ENCODE measurements at places on chromosomes 5 and 9.

DNA sequence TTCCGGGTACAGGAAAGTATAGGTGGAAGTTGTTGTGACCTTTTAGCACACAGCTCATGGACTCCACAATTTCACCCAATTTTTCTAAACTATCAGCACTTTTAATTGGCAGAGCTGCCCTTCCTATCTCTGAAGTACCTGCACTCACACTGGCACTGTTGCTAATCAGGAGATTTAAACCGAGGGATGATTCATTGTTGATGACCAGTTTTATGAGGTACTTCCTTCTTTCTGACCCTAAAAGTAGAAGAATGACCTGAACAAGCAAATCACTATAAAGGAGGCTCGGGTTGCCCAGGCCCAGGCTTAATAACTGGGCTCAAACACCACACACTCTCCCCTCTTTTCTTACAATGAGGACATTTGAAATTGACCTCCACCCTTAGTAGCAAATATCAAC lies 105.9 kb downstream of the KCNN2 start:
- DNase-seq: no peak
- H3K4me3 ChIP-seq: no peak overlapping the region
- no peak overlapping the region for H3K27ac ChIP-seq
- H3K4me1 ChIP-seq: no peaks in the 10 kb centered on the region
- no peaks in the 10 kb centered on the region for H3K36me3 ChIP-seq

GRCh38 chr5:175887463-175887862 lies 16.1 kb downstream of the CPLX2 start:
- no peaks in the 10 kb centered on the region for H3K36me3 ChIP-seq
- H3K27ac ChIP-seq: no peak overlapping the region
- peaks cover 12% of the 10 kb centered on the region for H3K27me3 ChIP-seq
- DNase-seq: no peak

- no peaks in the 10 kb centered on the region for H3K4me1 ChIP-seq
- H3K27me3 ChIP-seq: peaks cover 16% of the 10 kb centered on the region
- no peaks in the 10 kb centered on the region for H3K36me3 ChIP-seq
- H3K27ac ChIP-seq: no peak overlapping the region
- DNase-seq: no peak
Measured at GRCh38 chr5:8396756-8397155, 527.8 kb downstream of the MTRR start.

DNA sequence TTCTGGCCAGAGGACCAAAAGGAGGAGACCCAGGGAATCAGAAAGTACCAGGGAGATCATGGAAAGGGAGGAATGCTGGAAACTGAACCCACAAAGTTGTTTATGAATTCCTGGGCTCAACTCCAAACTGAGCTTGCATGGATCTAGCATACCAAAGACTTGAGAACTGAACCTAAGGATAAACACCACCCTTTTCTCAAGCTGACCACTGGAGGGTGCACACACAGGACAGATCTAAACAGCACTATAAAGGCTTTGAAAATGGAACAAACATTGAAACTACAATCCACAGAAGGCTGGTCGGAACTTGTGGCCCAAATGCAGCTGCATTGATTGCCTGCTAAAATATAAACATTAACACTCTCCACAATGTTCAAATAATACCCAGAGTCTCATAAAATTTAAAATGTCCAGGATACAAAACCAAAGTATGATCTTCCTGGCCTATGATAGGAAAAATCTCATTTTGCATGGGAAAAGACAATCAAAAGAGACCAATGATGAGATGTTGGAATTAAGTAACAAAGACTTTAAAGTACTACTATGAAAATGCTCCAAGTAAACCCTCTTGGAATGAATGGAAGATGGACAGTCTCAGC lies 15.6 kb upstream of the IRF1 start:
- H3K4me3 ChIP-seq: no peak overlapping the region
- peak; percentile 78 for DNase-seq
- H3K36me3 ChIP-seq: no peaks in the 10 kb centered on the region
- peaks cover 23% of the 10 kb centered on the region for H3K4me1 ChIP-seq
- H3K27ac ChIP-seq: no peak overlapping the region

- H3K27ac ChIP-seq: no peak overlapping the region
- peaks cover 27% of the 10 kb centered on the region for H3K4me1 ChIP-seq
- no peaks in the 10 kb centered on the region for H3K27me3 ChIP-seq
- DNase-seq: peak; percentile 76
Measured at GRCh38 chr9:128555180-128555721, 2.9 kb downstream of the SPTAN1 start.

DNA sequence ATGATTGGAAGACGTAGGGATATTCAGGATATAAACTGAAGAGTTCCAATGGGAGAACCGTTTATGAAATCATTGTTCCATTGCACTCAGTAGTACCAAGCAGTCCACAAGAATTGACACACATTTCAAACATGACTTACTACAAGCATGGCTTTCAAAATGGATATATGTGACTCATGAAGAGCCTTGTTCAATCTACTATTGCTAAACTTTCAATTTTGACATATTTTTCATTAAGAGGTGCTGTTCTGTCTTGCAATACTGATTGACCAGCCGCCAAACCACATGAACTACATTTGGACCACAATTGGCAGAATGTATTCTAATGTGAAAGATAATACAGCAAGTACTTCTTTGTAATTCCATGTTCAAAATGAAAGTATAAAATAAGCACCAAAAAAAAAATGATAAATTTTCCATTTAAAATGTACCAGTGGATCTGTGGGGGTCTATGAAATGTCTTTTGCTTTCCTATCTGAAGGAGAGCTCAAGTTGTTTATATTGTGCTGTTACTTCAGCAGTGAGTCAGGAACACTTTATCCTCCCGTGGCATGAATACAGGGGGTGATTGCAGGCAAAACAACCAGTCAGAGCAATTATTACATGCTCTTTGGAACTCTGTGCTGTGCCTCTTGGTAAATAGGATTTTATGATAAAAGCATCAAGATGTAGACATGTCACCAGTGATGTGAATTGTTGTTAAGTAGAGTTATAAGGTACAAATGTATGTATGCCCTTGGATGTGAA lies 366.0 kb downstream of the ARRDC3 start:
- DNase-seq: peak; percentile 87
- H3K4me1 ChIP-seq: peaks cover 26% of the 10 kb centered on the region
- peak overlapping the region; percentile 55 for H3K27ac ChIP-seq
- H3K4me3 ChIP-seq: peak overlapping the region; percentile 59

DNA sequence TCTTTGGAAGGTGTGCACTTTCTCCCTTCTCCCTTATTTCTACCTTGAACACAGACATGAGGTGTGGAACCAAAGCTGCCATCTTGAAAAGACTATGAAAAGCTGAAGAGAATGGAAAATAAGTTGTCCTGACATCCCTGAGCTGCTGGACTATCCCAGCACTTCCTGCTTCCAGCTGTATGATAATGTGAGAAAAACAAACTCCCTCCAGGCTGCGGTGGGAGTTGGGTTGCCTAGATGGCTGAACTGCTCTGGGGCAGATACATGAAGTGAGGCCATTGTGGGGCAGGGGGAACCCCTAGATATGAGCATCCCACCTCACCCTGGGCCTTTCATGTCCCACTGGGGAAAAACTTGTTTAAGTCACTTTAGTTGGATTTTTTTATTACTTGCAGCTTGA lies 82.4 kb downstream of the BOD1 start:
- H3K27me3 ChIP-seq: no peaks in the 10 kb centered on the region
- no peak overlapping the region for H3K4me3 ChIP-seq
- peaks cover 11% of the 10 kb centered on the region for H3K4me1 ChIP-seq
- no peak overlapping the region for H3K27ac ChIP-seq
- no peak for DNase-seq

DNA sequence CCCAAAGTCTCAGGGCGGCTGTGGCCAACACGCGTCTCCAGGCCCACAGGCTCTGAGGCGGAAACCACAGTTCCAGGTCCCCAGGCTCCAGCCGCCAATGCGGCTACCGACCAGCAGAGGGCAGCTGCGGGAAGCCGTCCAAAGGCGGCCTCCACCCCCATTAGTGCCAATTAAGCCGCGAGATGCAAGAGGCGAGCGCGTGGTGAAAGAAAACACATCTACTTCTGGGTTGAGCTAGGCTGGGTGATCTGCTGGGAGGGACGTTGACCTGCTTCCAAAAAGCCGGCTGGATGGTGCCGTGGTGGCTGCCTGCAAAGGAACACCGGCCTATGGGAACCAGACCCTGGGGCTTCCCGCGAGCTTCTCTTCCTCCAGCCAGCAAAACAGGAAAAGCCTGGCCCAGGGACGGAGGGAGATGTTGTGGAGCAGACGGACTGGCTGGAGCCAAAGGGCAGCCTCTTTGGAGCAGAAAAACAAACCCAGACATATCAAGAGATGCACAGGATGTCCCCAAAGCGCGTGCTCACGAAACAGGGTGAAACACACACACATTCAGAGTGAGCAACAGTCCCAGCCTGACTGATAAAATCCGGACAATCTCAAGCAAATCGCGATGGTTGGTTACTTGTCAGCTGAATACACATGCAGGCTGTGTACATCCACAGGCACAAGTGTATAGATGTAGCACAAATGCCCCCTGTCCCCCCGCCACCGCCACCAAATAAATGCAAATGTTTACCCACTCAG lies 187.1 kb upstream of the BRINP1 start:
- no peak overlapping the region for H3K4me3 ChIP-seq
- no peak overlapping the region for H3K27ac ChIP-seq
- no peaks in the 10 kb centered on the region for H3K4me1 ChIP-seq
- peaks cover 12% of the 10 kb centered on the region for H3K27me3 ChIP-seq
- DNase-seq: peak; percentile 40

DNA sequence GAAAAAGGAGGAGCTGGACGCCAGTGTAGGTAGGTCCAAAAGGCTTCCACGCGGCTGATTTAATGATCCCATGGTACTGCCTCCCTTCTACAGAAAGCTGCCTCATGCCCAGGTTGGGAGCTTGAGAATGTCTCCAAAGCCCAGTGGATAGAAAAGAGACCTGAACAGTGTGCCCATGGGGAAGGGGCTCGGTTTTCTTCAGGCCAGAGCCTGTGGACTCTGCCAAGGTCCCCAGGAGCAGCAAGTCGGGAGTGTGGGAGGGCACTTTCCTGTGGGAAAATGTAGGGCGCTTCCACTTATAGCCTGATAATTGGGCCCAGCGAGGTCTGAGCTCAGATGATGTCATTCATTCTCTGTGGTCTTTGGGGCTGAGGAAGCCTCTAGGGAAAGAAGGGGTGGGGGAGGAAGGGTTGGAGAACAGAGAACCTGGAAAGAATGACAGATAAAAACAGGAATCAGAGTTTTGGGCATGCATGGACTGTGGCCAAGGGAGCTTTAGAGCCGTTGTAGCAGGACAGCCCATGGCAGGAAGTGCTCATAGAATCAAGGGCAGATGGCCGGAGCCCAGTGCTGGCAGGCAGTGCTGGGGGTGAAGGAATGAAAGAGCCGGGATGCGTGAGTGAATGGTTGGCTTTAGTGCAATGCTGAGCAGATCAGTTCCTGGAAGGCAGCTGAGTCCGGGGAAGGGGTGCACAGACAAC lies 42.5 kb upstream of the SH3PXD2B start:
- peaks cover 19% of the 10 kb centered on the region for H3K27me3 ChIP-seq
- no peaks in the 10 kb centered on the region for H3K4me1 ChIP-seq
- H3K36me3 ChIP-seq: no peaks in the 10 kb centered on the region
- no peak for DNase-seq
- H3K27ac ChIP-seq: no peak overlapping the region
- no peak overlapping the region for H3K4me3 ChIP-seq

GRCh38 chr9:84542554-84542953 lies 127.0 kb upstream of the NTRK2 start:
- no peaks in the 10 kb centered on the region for H3K36me3 ChIP-seq
- H3K27ac ChIP-seq: no peak overlapping the region
- no peaks in the 10 kb centered on the region for H3K27me3 ChIP-seq
- no peak overlapping the region for H3K4me3 ChIP-seq
- H3K4me1 ChIP-seq: no peaks in the 10 kb centered on the region
- DNase-seq: no peak

DNA sequence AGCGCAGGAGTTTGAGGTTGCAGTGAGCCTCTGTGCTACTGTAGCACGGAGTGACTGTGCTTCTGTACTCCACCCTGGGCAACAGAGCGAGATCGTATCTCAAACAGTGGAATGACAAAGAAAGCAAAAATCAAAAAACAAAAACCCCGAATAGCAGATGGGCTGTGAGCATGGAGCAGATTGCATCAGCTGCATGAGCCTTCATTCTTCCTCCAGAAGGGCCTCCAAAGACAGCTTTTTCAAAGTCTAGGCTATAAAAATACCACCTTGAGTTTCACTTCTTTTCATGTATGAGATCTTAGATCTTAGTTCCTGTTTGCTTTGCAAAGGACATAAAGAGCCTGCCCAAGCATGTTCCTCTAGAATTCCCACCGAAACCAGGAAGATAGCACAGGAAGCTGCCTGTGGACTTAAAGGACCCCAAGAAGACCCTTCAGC lies 15.0 kb upstream of the HSPB3 start:
- peaks cover 14% of the 10 kb centered on the region for H3K27me3 ChIP-seq
- H3K36me3 ChIP-seq: no peaks in the 10 kb centered on the region
- H3K27ac ChIP-seq: no peak overlapping the region
- no peak overlapping the region for H3K4me3 ChIP-seq

DNA sequence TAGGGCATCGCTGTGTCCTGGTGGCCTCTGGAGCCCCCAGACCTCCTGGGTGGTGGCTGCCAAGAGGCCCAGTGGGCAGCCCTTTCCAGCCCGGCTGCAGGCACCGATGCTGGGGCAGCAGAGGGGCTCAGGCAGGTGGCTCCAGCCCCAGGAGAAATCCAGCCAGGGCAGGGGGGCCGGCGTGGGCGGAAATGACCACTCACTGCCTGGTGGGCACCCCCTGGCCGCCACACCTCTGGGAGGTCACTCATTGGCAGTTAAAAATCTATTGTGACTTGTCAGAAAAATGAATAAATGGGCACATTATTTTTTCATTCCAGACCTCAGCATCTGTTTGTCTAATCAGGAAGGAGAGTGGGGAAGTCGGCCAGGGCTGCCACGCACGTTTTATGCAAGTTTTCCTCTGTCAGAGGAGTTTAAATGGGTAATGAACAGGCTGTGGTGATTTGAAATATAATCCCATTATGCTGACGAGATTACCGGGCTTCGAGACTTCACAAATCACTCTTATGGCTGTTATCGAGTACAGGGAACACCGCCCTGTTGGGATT lies 171.9 kb downstream of the GAPVD1 start:
- H3K27me3 ChIP-seq: no peaks in the 10 kb centered on the region
- DNase-seq: no peak
- H3K36me3 ChIP-seq: peaks cover 12% of the 10 kb centered on the region
- no peak overlapping the region for H3K4me3 ChIP-seq
- H3K27ac ChIP-seq: no peak overlapping the region

- DNase-seq: peak; percentile 59
- H3K4me3 ChIP-seq: no peak overlapping the region
- peaks cover 11% of the 10 kb centered on the region for H3K27me3 ChIP-seq
- no peak overlapping the region for H3K27ac ChIP-seq
Measured at GRCh38 chr9:137294091-137294680, 7.9 kb downstream of the NRARP start.

DNA sequence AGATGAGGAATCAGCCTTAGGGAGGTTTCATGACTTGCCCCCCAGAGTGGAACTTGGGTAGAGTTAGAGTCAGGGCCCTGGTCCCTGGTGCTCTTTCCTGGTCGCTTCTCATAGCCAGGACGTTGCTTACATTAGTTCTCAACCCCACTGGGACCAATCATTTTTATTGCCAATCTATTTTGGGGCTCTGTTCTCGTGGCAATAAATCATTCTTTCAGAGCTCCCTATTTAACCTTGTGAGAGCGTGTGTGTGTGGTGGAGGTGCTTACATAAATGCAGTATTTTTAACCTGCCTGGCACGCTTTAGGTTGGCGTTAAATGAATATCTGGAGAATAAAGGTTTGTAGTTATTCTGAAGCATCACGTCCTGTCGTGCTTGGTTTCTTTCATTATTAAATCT lies 4.1 kb downstream of the TRIO start:
- H3K4me3 ChIP-seq: peak overlapping the region; percentile 89
- H3K27ac ChIP-seq: peak overlapping the region; percentile 83
- H3K4me1 ChIP-seq: peaks cover 41% of the 10 kb centered on the region
- DNase-seq: no peak

All from MCF 10A (cell line).